ENCODE measurements at places on chromosomes 2 and 18. TPM values are rescaled to one million over a fixed set of nuclear protein-coding genes. Genes with fewer than 3 reads are reported as not detected.

CCL20 gene
- not detected for total RNA-seq

ERBB4 gene
- total RNA-seq, result 10.2 TPM

WDCP gene
- 43.9 TPM for total RNA-seq

DNPEP gene
- total RNA-seq, result 39.5 TPM

HOXD12 gene
- total RNA-seq, result not detected

UGT1A1 gene
- total RNA-seq, result not detected

GAREM2 gene
- total RNA-seq, result 21.8 TPM

LRATD1 gene
- total RNA-seq, result 3.6 TPM

- no peak overlapping the region for H3K27ac ChIP-seq
- H3K4me1 ChIP-seq, result peaks cover 6% of the 10 kb centered on the region
- no peak overlapping the region for H3K4me3 ChIP-seq
Observed at GRCh38 chr2:160355080-160355479, 138.5 kb downstream of the RBMS1 start.

GRCh38 chr2:143428700-143429099, 299.5 kb downstream of the ARHGAP15 start:
- H3K4me3 ChIP-seq, result no peak overlapping the region
- no peak for DNase-seq
- no peak overlapping the region for H3K27ac ChIP-seq
- no peaks in the 10 kb centered on the region for H3K36me3 ChIP-seq

DNA sequence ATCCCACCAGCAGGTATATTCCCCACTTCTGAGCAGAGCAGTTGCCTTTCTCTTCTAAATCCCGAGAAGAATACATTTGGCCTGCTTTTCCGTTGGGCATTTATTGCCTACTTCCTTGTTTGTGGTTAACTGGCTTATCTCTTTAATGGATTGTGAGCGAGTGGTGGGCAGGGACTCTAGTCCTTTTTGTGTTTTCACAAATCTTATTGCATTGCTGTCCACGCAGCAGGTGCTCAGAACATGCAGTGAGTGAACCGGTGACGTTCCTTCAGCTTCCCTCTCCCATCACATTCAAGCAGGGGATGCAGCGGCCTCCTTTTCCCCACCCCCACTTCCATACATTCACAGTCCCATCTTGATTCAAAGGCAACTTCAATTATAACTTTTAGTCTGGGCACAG, 28.9 kb upstream of the GAREM2 start:
- no peaks in the 10 kb centered on the region for H3K36me3 ChIP-seq
- no peak overlapping the region for H3K27ac ChIP-seq
- DNase-seq, result no peak
- H3K4me3 ChIP-seq, result no peak overlapping the region

DNA sequence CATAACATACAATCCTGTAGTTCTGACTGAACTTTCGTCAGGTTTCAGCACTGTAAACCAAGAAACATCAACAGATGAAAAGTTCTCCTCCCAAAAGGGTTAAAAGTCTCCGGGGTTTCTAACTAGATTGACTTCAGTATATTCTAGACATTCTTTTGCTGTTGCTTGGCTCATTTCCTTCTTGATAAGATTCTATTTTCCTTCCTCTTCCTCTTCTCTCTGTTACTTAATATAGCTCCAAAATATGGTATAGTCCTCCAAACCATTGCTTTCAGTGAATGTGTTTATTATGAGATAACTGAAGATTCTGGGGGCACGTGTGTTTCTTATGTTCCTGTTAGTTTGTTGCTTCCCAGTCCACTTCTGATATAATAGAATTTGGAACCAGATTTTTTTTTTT, 46.4 kb upstream of the MAP4K3 start:
- peaks cover 20% of the 10 kb centered on the region for H3K4me1 ChIP-seq
- H3K36me3 ChIP-seq, result no peaks in the 10 kb centered on the region
- H3K27me3 ChIP-seq, result no peaks in the 10 kb centered on the region
- no peak overlapping the region for H3K4me3 ChIP-seq
- no peak for DNase-seq

DNA sequence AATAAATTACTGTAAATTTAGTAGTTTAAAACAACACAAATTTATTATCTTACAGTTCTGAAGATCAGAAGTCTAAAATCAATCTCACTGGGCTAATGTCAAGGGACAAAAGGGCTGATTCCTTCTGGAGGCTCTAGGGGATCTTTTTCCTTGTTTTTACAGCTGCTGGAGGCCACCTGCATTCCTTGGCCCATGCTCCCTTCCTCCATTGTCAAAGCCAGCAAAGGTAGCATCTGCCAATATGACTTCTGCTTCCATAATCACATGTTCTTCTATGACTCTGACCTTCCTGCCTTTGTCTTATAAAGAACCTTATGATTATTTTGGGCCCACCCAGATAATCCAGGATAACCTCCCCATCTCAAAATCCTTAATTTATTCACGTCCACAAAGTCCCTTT, 46.0 kb upstream of the FAM136A start:
- DNase-seq, result no peak
- H3K36me3 ChIP-seq, result no peaks in the 10 kb centered on the region
- H3K4me3 ChIP-seq, result no peak overlapping the region

DNA sequence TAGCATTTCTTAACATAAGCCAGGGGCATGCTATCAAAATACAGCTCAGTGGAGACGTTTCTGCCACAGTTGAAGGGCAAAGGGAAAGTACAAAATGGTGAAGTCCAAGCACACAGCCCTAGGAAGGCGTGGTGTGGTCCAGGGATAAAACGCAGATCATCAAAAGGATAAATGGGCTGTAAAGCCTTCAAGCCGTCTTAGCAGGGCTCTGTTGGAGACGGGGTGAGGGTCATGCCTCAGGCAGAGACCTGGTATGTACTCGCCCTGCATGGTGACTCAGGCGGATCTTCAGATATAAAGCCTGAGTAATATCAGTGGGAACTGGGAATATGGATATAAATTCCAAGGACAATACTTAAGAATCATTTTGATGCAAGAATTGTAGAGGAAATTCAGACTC, 61.2 kb downstream of the NGEF start:
- DNase-seq, result no peak
- no peak overlapping the region for H3K4me3 ChIP-seq
- no peaks in the 10 kb centered on the region for H3K27me3 ChIP-seq
- H3K27ac ChIP-seq, result no peak overlapping the region

DNA sequence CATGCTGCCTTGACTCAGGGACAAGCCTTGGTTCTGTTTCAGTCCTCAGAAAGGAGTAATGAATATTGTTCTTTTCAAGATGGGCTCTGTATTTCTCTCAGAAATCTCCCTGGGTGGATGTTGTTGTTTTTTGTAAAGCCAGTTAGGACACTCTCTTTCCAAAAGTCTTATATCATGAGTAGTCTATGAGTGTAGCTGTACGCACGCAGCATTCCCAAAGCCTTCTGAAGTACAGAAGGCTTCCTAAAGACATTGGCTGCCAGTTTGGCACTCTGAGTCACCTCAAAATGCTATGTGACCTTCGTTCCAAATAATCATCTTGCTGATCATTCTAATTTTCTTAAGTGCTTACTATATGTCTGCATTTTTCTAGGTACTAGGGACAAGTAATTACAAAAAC, 16.7 kb upstream of the GTF2A1L start:
- H3K4me1 ChIP-seq, result peaks cover 5% of the 10 kb centered on the region
- no peak overlapping the region for H3K4me3 ChIP-seq
- no peak for DNase-seq
- no peaks in the 10 kb centered on the region for H3K36me3 ChIP-seq
- H3K27me3 ChIP-seq, result no peaks in the 10 kb centered on the region
- no peak overlapping the region for H3K27ac ChIP-seq

DNA sequence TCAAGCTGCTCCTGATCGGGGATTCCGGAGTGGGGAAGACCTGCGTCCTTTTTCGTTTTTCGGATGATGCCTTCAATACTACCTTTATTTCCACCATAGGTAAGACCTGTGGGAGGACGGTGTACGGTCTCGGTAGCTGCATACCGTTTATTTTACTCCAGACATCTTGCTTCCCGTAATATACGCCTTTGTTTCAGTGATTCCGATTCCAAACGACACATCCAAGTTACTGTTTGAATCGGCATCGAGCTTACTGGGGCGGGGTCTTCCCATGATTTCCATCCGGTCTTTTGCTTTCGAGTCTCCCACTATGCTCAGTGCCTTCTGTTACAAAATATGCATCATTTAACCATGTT, 731 bp downstream of the RAB10 start:
- H3K4me3 ChIP-seq, result peak overlapping the region; percentile 96
- no peak for DNase-seq
- H3K36me3 ChIP-seq, result no peaks in the 10 kb centered on the region
- peak overlapping the region; percentile 89 for H3K27ac ChIP-seq
- no peaks in the 10 kb centered on the region for H3K27me3 ChIP-seq
- peaks cover 26% of the 10 kb centered on the region for H3K4me1 ChIP-seq

GRCh38 chr18:38174173-38174572, 608.6 kb upstream of the CELF4 start:
- H3K27me3 ChIP-seq, result no peaks in the 10 kb centered on the region
- DNase-seq, result no peak
- H3K4me1 ChIP-seq, result no peaks in the 10 kb centered on the region
- no peak overlapping the region for H3K27ac ChIP-seq

DNA sequence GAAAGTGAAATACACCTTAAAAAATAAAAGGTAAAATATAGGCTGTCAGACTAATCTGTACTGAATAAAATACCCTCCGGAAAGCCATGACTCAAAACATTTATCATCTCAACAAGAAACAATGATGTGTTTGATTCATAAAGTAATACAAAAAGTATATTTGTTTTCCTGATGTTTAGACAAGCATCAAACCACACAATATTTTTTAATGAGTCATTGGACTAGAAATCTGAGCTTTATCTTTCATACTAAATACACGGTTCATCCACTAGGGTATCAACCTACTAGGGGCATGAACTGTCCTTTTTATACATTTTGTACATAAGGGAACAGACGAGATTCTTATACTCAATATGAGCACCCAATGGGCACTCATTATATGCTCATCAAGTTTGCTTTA, 31.3 kb downstream of the CD226 start:
- no peak overlapping the region for H3K4me3 ChIP-seq
- no peaks in the 10 kb centered on the region for H3K27me3 ChIP-seq
- H3K27ac ChIP-seq, result no peak overlapping the region
- H3K36me3 ChIP-seq, result peaks cover 3% of the 10 kb centered on the region
- peaks cover 4% of the 10 kb centered on the region for H3K4me1 ChIP-seq

- DNase-seq, result no peak
- no peak overlapping the region for H3K27ac ChIP-seq
- H3K27me3 ChIP-seq, result no peaks in the 10 kb centered on the region
- H3K4me1 ChIP-seq, result peaks cover 8% of the 10 kb centered on the region
- H3K36me3 ChIP-seq, result no peaks in the 10 kb centered on the region
Observed at GRCh38 chr18:64409511-64409910, 260.6 kb upstream of the LINC00305 start.

GRCh38 chr18:42850174-42851083, 265.1 kb downstream of the RIT2 start:
- no peaks in the 10 kb centered on the region for H3K4me1 ChIP-seq
- no peak for DNase-seq
- H3K36me3 ChIP-seq, result no peaks in the 10 kb centered on the region
- no peak overlapping the region for H3K4me3 ChIP-seq
- H3K27ac ChIP-seq, result no peak overlapping the region

DNA sequence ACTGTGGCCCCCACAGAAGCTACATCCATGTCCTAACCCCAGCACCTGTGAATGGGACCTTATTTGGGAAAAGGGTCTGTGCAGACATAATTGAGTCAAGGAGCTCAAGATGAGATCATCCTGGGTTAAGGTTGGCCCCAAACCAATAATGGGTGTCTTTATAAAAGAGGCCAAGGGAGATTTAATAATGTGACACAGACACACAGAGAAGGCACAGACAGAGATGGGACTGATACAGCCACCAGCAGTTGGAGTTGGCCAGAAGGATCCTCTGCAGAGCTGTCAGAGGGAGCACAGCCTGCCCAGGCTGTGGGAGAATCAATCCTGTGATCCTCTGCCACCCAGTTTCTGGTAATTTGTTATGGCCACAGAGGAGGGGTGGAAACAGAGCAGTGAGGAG, 26.0 kb downstream of the SNORC start:
- H3K4me1 ChIP-seq, result peaks cover 14% of the 10 kb centered on the region
- DNase-seq, result no peak
- H3K27me3 ChIP-seq, result peaks cover 2% of the 10 kb centered on the region
- H3K36me3 ChIP-seq, result no peaks in the 10 kb centered on the region
- H3K27ac ChIP-seq, result no peak overlapping the region
- no peak overlapping the region for H3K4me3 ChIP-seq

GRCh38 chr18:55089610-55090009, 130.3 kb upstream of the CCDC68 start:
- no peak overlapping the region for H3K4me3 ChIP-seq
- no peak for DNase-seq
- peaks cover 4% of the 10 kb centered on the region for H3K4me1 ChIP-seq
- no peak overlapping the region for H3K27ac ChIP-seq
- no peaks in the 10 kb centered on the region for H3K27me3 ChIP-seq

- H3K27me3 ChIP-seq, result no peaks in the 10 kb centered on the region
- H3K4me1 ChIP-seq, result peaks cover 6% of the 10 kb centered on the region
- H3K36me3 ChIP-seq, result no peaks in the 10 kb centered on the region
- H3K27ac ChIP-seq, result no peak overlapping the region
- peak; percentile 69 for DNase-seq
Observed at GRCh38 chr2:164992818-164993217, 37.5 kb upstream of the SLC38A11 start.

- no peak overlapping the region for H3K4me3 ChIP-seq
- H3K4me1 ChIP-seq, result peaks cover 70% of the 10 kb centered on the region
- no peak for DNase-seq
- peaks cover 3% of the 10 kb centered on the region for H3K27me3 ChIP-seq
Observed at GRCh38 chr2:16245481-16246054, 305.2 kb downstream of the MYCN start.

GRCh38 chr2:240278661-240279060, 138.2 kb upstream of the OTOS start:
- H3K27me3 ChIP-seq, result no peaks in the 10 kb centered on the region
- DNase-seq, result no peak
- H3K27ac ChIP-seq, result no peak overlapping the region
- peaks cover 2% of the 10 kb centered on the region for H3K36me3 ChIP-seq
